Activated CD4-positive, alpha-beta T cell treated with anti-CD3 and anti-CD28 coated beads, Interleukin-2, amount 10 ng/mL, durations not matched to agents 24 days and 14 days (primary cell): ENCODE measurements at places on chromosomes 2 and 18.

DNA sequence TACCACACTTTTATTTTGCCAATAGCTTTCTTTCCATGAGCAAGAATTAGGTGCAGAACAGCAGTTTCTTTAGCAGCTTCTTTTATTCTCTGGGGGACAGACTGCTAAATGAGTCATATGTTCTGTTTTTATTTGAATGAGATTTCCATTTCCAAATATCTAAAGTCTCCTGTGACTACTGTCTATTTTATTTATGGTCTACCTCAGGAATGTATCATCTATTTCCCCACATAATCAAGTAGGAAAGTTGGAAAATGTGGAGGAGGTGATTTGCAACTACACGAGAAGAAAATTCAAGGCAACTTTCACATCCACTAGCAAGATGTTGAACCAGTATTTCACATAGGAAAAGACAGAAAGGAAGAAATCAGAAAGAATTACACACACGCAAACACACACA lies 139.9 kb upstream of the MEX3C start:
- DNase-seq: no peak

GRCh38 chr2:45896311-45896710 lies 244.8 kb downstream of the PRKCE start:
- DNase-seq: no peak

- DNase-seq: peak; percentile 30
Measured at GRCh38 chr2:6372317-6372901, 493.3 kb downstream of the CMPK2 start.

- no peak for DNase-seq
Measured at GRCh38 chr2:194822097-194822496, 834.9 kb upstream of the SLC39A10 start.

DNA sequence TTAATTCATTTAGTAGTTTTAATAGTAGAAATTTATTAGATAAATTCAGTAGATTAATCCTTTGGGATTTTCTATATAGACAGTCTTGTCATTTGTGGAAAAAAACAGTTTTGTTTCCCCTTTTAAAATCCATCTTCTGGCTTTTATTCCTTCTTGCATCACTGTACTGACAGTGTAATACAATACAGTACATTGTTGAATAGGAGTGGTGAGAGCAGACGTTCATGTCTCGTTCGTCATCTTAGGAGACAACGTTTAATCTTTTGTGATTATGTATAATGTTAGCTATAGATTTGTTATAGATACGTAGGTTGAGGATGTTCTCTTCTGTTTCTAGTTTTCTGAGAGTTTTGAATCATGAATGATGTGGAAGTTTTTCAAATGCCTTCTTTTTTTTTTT lies 61.8 kb downstream of the NCOA1 start:
- no peak for DNase-seq

DNA sequence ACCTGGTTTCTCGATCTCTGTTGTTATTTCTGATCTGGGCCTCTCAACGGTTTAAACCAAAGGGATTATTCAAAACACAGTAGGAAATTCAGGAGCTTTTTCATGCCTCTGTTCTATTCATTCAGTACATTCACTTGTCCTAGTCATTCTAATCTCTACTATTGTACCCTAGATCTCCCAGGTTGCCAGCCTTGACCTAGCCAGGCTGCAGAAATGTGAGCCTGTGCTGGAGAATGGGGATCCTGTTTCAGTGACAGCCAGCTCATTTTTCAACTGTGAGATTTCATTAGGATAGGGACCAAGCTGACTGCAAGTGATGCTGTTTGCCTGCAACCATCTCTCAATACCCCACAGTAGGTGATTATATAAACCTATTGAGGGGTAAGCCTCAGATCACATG lies 186.2 kb downstream of the CMPK2 start:
- DNase-seq: no peak

GRCh38 chr18:54775686-54776085 lies 52.6 kb upstream of the RAB27B start:
- DNase-seq: no peak

GRCh38 chr18:74784752-74785151 lies 187.1 kb downstream of the ZNF407 start:
- DNase-seq: no peak

- no peak for DNase-seq
Measured at GRCh38 chr2:184551626-184552025, 46.7 kb upstream of the ZNF804A start.

DNA sequence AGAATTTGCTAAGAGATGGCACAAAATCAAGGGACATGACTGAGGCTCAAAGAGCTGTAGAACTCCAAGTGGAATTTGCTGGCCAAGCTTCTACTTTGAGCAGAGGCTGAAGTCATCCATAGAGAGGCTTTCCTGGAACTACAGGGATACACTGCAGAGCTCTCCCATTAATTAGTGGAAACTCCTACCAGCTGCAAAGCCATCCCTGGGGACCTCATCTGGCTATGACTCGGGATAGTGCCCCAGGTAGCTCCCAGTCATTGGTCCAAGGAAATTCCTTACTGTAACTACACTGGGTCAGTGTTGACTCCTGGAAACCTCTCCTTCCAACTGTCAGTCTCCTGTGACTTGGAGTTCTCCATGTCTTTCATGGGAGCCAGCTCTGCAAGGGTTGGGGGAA lies 10.5 kb upstream of the GALM start:
- no peak for DNase-seq

- peak; percentile 64 for DNase-seq
Measured at GRCh38 chr2:108565778-108566375, 31.6 kb downstream of the LIMS1 start.

GRCh38 chr2:135914485-135914884 lies 38.2 kb upstream of the MCM6 start:
- no peak for DNase-seq
